HuH-7.5 (cell line): ENCODE measurements at places on chromosomes 5 and 9.

DNA sequence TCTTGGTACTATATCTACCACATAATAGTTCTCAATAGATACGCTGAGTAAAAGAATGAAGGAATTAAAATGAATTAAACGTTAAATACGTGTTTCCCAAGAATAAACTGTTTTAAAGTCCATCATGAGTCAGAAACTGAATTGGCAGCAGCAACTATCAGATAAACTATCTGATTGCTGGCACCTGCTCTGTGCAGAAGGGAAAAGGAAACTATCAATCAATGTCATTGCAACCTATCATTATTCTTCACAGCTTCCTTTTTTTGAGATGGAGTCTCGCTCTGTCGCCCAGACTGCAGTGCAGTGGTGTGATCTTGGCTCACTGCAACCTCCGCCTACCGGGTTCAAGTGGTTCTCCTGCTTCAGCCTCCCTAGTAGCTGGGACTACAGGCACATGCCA is 8.8 kb upstream of the WDR36 start:
- no peak for DNase-seq

- peak; percentile 23 for DNase-seq
Observed at GRCh38 chr5:142717582-142718215, 31.8 kb upstream of the FGF1 start.

- DNase-seq: no peak
Observed at GRCh38 chr9:120807607-120808379, 14.6 kb upstream of the FBXW2 start.

DNA sequence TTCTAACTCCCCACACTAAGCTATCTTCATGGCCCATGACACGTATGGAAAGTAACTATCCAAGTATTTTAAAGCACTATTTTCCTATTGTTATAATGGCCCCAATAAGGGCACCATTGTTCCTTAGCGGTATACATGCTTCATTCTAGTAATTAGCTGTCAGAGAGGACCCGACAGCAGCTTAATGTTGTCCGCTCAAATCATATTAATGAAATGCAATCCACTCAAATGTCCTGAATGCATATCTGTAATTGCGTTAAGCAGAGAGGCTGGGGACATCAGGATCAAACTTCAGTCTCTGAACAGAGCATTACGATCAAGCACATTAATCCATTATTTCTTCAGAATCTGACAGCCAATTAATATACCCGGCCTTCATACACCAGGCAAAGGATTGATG is 139.7 kb downstream of the CRB2 start:
- DNase-seq: no peak

DNA sequence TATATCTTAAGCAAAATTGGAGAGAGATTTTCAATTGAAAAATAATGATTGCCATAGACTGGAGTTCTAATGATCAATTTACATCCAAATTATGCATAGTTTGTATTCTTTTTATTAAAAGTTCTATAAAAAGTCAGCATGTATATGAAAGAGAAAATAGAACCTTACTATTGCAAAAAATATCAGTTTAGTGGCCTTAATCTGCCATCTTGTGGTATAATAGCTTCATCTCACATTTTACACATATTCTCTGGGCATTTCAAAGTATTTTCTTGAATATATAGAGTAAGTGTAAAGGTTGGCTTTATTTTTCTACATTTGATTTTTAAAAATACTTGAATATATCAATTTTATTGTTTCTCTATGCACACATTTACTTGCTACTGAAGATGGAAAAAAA is 1858.6 kb upstream of the CDH9 start:
- no peak for DNase-seq

DNA sequence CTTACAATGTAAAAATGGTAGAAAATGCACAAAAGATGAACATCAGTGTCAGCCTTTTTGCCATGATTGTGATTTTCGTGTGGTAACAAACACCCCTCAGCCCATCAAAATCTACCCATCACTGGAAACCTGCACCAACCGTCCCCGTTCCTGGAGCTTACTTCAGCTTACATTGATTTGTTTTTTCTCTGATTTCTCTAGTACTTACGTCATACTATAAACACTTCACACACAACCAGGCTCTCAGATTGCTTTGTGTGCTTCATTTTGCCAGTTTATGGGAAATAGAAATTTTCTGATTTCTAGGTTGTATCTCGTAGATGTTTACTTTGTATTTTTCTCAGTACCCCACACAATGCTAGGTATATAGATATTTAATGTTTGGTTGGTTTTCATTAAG is 129.1 kb downstream of the RAB3C start:
- DNase-seq: no peak

- no peak for DNase-seq
Observed at GRCh38 chr5:138905541-138905940, 30.4 kb upstream of the LRRTM2 start.

GRCh38 chr9:129351058-129351641 is 173.1 kb upstream of the IER5L start:
- DNase-seq: no peak

GRCh38 chr5:60811105-60811504 is 33.0 kb downstream of the ELOVL7 start:
- no peak for DNase-seq

GRCh38 chr5:111392181-111392580 is 120.2 kb downstream of the STARD4 start:
- DNase-seq: no peak

GRCh38 chr9:113536166-113536482 is 72.6 kb downstream of the RGS3 start:
- no peak for DNase-seq

GRCh38 chr5:1543398-1544293 is 19.9 kb upstream of the LPCAT1 start:
- no peak for DNase-seq

DNA sequence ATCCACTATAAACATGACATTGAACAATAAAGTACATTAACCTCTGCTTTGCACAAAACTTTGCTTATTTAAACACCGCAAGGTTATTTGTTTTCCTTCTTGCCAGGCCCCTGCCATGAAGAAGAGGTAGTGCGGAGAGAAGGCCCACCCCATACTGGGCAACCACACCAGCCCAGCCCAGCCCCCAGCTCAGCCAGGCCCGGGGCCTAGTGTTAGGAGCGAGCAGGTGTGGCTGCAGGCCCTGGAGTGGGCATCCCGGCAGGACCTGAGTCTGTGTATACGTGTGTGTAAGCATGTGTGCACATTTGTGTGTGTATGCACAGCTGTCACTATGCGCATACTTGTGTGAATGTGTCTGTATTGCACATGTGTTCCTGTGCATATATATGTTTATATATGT is 90.4 kb upstream of the MVB12B start:
- DNase-seq: no peak

GRCh38 chr9:1941989-1942388 is 73.2 kb upstream of the SMARCA2 start:
- DNase-seq: no peak

DNA sequence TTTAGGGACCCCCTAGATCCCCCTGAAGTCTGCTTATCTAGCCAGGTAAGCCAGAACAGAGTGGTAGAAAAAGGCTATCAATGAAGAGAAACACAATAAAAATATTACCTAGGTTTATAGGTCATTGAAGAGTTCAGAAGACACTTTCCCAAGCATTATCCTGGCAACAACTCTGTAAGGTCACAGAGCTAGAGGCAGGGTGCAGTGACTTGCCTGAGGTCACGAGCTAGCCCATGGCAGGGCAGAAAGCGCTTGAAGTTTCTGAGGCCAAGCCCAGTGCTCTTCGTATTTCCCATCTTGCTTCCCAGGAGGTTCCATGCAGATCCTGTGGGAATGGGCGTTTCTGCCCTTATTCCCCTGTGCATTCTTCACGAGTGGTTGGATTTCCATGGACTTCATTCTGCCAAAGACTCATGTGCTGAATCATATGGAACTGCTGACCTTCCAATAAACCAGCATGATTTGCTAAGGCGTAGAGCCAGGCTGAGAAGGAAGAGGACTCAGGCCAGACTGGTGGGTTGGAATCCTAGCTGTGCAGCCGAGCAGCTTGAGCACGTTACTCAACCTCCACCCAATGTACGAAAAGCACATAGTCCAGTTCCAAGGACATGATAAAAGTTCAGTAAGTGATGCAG is 22.1 kb downstream of the TRMO start:
- DNase-seq: no peak

GRCh38 chr5:160462167-160462566 is 40.5 kb downstream of the PTTG1 start:
- no peak for DNase-seq

DNA sequence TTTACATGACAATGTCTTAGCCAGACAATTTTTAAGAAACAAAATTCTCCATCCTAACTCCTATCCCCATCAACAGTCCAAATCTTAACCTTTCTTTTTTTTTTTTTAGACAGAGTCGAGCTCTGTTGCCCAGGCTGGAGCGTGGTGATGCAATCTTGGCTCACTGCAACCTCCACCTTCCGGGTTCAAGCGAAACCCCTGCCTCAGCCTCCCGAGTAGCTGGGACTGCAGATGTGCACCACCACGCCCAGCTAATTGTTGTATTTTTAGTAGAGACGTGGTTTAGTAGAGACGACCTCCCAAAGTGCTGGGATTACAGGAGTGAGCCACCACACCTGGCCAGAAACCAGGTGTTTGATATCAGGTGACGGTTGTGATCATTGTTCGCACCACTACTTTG is 10.2 kb downstream of the ABL1 start:
- no peak for DNase-seq

- no peak for DNase-seq
Observed at GRCh38 chr5:151870820-151871219, 53.8 kb downstream of the GLRA1 start.

DNA sequence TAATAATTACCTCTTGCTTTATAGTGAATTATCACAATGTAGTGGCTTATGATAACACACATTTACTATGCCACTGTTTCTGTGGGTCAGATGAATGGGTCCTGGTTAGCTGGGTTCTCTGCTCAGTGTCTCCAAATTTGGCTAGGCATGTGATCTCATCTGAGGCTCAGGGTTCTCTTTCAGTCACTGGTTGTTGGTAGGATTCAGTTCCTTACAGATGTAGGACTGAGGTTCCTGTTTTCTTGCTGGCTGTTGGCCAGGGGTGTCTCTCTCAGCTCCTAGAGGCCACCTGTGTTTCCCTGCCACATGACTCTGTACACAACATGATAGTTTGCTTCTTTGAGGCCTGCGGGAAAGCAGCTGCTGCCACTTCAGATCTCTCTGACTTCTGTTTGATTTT is 7.1 kb downstream of the NFX1 start:
- DNase-seq: no peak

GRCh38 chr5:52920929-52921328 is 68.2 kb upstream of the ITGA2 start:
- DNase-seq: no peak

GRCh38 chr9:12735665-12736064 is 39.2 kb upstream of the LURAP1L start:
- DNase-seq: no peak

GRCh38 chr5:173726846-173727557 is 110.6 kb upstream of the BOD1 start:
- no peak for DNase-seq

DNA sequence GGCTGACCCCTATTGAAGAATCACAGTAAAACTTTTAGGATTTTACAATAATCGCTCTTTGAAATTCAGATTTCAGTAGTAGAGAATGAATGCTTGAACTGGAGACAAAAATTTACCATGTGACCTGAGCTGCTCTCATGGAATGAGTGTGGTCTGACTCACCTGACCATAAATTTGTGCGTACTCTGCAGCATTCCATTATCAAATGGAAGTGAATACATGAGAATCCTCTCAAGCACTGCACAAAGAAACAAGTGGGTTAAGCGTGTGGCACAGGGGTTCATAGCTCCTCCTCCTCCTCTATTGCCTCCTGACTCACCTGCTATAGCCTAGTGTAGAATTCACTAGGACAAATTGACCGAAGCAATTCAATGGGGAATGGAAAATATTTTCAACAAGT is 269.8 kb upstream of the CDH9 start:
- no peak for DNase-seq

DNA sequence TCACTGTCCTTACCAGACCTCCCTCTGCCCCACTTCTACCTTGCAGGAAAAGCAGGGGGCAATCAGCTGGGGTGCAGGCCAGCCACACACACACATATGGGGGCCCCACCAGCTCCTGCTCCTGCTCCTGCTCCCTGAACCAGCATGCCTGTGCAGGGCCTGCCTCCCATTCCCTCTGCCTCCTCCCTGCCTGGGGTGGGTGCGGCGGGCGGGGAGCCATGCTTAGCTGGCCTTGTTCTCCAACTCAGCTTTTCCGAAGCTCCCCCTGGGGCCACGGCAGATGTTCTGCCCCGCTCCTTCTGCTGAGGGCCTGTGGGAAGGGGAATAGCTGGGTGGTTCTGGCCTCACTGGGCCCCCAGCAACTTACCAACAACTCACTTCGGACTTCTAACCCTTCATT is 89.8 kb downstream of the ZNF354C start:
- DNase-seq: no peak

- DNase-seq: no peak
Observed at GRCh38 chr5:170757182-170757601, 26.3 kb upstream of the GABRP start.

- no peak for DNase-seq
Observed at GRCh38 chr9:78396087-78396486, 99.2 kb downstream of the PSAT1 start.

DNA sequence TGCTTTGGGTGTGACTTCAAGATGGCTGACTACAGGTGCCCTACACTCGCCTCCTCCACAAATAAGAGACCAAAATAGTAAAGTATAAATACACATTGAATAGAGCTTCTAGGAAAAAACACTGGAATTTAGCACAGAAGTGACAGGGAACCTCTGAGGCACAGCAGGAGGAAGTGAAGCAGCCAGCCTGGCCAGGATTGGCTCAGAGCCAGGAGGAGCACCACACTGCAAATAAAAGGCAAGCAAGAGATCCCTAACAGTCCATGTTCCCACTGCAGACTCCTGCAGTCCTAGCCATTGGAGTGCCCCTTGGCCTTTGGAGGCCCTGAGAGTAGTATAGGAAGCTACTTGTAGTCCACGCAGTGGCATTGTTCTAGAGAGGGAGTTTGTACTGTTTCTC is 186.7 kb upstream of the TLX3 start:
- no peak for DNase-seq

- no peak for DNase-seq
Observed at GRCh38 chr5:125046838-125047237, 300.4 kb upstream of the ZNF608 start.

DNA sequence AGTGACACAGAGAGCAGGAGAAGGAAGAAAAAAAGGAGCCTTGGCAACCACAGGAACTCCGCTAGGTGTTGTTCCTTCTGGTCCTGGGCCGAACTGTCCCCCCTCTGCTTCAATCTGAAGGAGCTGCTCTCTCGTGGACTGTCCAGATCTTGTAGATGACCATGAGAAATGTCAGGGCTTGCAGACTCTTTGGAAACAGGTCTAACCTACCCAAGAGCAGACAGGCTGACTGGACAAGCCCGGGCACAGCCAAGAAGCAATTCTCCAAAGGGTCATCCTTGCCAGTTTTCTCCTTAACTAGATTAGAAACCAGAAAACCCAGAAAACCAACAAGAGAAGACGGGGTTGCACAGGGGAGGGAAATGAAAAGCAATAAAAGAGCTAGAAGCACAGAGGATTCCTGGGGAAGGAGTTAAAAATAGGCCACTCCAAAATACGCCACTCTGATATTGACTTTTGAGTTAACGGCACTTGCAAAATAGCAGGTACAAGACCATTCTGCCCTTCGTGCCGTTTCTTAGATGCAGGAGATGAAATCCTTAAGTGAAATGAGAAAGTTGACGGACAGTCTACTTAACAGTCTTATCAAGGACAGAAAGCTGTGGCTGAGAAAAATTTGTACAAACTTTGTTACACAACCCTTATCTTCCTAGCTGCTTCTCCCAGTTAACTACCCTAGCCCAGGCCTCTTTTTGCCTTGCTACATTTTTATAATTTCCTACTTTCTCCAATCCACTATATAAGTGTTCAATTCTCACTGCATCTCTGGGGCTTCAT is 5.8 kb downstream of the GCNT4 start:
- DNase-seq: no peak

- no peak for DNase-seq
Observed at GRCh38 chr5:9082996-9083395, 462.9 kb downstream of the SEMA5A start.
